Activated naive CD8-positive, alpha-beta T cell treated with anti-CD3 and anti-CD28 coated beads, Interleukin-2, amount 10 ng/mL, durations not matched to agents 7 days and 5 days (primary cell): ENCODE measurements at places on chromosomes 11 and 22.
A peak's percentile ranks its signal among the peaks of the same experiment; 100 is the strongest.

DNA sequence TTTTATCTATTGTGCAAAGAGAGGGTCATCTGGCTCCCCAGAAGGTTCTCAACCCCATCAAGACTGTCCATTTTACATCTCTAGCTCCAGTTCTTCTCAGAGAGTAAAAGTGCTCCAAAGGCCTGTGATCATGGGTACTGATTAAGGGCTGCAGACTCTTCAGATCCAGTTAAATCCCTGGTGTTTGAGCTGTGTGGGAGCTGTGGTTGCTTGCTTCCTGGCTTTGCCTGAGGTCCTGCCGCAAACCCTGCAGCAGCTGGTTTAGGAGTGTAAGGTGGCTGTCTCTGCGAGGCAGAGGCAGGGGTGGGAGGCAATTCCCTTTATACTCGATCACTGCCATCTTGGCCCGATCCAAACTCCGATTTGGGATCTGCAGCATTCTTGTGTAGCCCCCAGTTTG is 1.2 kb downstream of the MRPL17 start:
- DNase-seq = peak; percentile 36

GRCh38 chr11:134516529-134516928 is 104.5 kb upstream of the B3GAT1 start:
- no peak for DNase-seq

DNA sequence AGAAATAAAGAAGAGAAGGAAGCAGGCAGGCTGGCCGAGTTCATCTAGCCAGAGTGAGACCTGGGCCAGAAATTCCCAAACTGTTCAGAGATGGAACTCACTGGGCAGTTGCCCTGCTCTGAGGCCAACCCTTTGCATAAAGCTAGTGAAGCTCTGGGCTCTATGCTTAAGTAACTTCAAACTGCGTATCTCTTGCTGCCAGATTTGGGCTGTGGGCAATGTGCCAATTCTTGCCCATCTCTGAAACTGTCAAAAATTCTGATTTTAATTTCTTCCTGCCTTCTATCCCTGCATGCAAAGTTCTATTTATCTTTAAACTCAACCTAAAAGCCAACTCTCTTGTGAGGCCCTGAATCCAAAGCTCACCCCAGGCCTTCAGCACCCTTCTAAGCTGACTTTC is 36.2 kb upstream of the HEPHL1 start:
- no peak for DNase-seq

- DNase-seq = no peak
Observed at GRCh38 chr11:60855726-60856633, at the start of gene PTGDR2. Gene PTGDR2 (minus strand): TSS chr11:60855950. CDS start chr11:60853722, 2,228 bp downstream.

DNA sequence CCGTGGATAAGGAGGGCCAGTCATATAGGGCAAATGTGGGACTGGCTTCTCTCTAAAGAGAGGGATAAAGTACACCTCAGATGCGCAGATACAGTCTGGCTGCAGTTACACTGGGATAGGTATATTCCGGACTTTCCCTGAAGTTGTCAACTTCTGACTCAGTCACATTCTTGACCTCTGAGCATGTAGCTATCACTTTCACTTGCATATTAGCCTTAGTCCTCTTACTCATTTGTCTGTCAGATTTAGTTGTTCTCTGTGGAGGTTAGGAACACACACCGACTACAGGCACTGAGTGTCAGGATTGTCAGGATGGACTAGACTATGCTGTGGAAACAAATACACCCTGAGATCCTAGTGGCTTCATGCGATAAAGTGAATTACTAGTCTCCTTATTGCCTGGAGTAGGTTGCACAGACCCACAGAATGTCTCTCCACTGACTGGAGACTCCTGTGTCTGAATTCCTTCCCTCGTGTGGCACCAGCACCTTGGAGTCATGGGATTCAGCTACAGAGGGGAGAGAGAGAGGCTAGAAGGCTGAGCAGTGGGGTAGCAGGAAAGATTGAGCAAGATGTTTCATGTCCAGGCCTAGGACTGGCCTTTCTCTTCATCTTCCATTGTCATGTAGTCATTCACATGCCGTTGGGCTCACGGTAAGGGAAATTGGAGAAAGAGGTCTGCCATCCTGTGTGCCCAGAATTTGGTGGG is 654.3 kb downstream of the NTM start:
- DNase-seq = no peak

DNA sequence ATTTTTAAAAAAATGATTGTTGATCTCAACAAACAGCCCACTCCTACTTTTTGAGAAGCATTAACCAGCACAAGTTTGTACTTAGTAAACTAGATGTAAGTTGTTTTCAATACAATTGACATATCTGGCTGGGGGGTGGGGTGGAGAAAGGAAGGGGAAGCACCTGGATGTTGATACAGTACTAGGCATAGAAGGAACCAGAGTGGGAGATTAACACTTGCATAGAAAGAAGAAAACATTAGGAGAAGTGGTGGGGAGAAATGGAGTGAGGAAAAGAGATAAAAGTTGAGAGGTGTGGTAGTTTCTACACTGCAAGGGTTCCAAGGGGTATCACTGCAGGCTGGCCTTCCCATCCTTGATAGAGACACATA is 10.6 kb upstream of the GAB2 start:
- DNase-seq = no peak

- no peak for DNase-seq
Observed at GRCh38 chr11:44427432-44427831, 117.5 kb upstream of the ALX4 start.

DNA sequence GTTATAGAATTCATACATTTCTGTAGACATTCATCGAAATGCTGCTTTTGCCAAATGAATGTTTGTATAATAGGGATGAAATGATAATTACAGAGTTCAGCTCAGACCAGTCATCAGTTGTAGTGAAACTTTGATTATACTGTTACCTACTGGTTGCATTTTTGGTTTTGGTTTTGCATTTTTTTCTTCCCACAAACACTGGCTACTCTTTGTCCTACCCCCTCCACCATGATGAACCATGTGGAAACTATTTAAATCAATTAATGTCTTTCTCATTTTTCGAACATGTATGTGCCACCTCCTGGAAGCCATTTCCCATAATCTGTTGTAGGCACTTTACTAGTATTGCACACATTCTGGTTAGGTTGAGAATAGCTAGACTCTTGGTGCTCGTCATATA is 75.3 kb upstream of the MTNR1B start:
- no peak for DNase-seq
